ENCODE measurements at places on chromosomes 12 and 14.
A peak's percentile ranks its signal among the peaks of the same experiment; 100 is the strongest.

DNA sequence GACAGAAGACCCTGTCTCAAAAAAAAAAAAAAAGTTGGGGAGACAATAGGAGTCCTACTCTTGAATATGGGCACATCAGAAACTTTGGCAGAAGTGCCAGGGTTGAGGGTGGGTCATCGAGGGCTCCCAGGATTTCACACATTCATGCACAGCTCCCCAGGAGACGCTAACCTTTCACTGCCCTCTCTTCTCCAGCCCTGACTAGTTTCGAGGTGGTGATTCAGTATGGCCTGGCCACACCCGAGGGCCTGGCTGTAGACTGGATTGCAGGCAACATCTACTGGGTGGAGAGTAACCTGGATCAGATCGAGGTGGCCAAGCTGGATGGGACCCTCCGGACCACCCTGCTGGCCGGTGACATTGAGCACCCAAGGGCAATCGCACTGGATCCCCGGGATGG, 29.4 kb upstream of the LRP1-AS start:
- DNase-seq, result no peak

- no peak for DNase-seq
Observed at GRCh38 chr12:110093631-110094311, 30.4 kb upstream of the IFT81 start.

- peak; percentile 68 for DNase-seq
Observed at GRCh38 chr12:124700810-124701592, 133.6 kb upstream of the NCOR2 start.

DNA sequence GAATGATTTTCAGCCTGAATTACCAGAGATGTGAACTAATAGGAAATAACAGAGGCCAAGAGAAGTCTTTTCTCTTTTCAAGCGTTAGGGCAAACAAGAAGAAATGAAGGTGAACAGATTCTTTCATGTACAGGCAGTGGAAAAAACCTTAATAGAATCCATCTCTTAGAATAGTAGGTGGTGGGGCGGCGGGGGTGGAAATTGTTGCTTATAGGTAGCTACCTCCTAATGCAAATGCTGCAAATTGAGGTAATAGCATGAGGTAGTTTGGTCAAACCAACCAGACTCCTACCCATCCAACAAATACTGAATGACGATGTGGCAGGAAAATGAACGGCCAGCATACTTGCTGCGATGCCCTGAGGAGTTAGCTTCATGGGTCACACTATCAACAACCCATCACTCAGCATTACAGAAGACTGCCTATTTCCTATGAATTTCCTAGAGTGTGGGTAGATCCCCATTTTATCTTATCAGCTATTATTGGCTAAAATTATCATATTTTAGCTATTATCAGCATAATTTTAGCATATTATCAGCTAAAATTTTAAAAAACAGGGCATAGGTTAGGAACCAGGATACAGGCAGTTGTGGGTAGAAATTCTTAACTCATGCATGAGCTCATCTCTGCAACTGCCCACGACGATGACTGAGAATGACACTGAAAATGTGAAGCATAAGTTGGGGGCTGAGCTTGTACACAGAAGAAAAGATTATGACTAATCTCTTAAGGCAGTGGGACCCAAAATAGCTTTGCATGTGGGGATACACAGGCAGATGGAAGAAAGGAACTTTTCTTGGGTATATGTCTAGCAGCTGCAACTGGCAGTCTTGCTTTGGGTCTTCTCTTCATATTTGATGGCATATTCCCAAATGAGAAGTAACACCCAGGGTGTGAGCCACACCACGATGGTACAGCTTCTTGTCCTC, 68.7 kb downstream of the NIN start:
- no peak for DNase-seq

DNA sequence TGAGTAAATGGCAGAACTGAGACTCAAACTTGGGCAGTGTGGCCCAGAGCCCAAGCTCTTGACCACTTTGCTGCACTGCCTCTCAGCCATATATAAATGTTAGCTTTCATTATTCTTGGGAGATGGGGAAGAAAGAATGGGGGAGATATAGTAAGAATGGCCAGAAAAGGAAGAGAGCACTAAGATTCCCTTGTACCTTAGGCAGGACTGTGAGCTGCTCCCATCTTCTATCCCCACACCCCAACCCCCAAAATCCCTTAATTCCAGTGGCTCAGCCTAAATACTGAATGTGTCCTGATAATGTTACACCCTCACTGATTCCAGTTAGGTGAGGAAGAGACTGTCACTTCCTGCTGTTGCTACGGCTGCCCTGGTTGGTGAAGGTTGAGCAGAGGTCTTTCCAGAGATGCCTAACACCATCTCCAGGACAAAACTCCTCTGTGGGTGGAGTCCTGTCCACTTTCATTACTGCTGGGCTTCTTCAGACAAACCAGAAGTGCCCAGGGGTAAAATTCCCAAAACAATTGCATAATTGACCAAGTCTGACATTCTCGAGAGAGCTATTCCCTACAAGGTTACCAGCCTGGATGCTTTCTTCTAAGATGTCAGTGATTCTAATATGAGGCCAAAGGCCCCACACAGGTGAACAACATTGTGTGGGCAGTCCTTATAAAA, 51.8 kb downstream of the GNG2 start:
- DNase-seq, result no peak

DNA sequence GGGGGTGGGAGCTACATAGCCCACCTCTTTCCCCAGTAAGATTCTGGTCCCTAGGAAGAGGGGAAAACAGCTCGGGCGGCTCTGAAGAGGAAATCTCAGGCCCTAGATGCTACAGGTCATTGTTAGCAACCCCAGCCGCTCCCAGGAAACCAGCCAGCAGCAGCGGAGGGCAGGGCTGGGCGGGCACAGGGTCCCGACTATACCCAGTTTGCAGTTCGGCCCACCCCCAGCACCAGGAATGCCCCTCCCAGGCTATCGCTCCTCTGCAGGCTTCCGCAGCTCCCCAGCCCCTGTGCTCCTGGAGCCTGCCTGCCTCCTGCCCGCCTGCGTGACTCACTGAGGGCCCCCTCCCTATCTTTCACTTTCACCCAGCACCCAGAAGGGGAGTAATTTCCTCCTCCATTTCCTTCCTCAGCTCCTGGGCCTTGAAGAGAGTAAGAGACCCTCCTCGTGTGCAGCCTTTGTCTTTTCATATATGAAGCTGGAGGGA, 27.2 kb upstream of the PNMA1 start:
- peak; percentile 75 for DNase-seq

DNA sequence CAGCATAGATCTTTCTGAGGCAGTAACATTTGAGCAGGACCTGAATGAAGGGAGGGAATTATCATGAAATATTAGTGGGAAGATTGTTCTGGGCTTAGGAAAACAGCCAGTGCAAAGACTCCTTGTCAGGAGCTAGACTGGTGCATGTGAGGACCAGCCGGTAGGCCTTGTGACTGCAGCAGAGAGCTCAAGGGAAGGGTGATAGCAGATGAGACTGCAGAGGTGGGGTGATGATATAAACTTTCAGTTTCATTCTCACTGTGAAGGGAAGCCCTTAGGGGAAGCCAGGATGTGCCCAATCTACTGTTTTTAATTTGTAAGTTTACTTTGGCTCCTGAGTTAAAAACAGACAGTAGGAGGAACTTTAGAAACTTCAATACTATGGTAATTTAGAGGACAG, 12.4 kb downstream of the IL22 start:
- no peak for DNase-seq

DNA sequence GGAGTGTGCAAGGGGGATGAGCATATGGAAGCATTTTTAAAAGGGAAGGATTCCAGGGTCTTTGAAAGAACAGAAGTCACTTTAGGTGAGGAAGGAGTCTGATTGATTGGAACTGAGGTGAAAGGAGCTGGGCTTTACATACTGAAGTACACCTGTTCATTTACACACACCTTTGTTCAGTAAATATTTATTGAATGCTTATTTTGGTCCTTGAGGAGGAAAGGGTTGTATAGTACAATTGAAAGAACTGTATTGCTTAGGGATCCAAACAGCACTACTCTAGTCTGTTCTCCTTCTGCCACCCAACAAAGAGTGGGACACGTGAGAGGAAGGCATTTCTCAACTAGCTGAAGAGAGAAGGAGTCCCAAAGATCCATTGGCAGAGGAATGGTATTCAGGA, 63.9 kb downstream of the APAF1 start:
- no peak for DNase-seq

GRCh38 chr14:102949801-102950451, 27.5 kb downstream of the AMN start:
- DNase-seq, result no peak

GRCh38 chr14:24556756-24557155, 19.3 kb downstream of the CTSG start:
- DNase-seq, result no peak

- no peak for DNase-seq
Observed at GRCh38 chr12:46722394-46723185, 103.2 kb downstream of the SLC38A4 start.

- no peak for DNase-seq
Observed at GRCh38 chr12:124218243-124218560, 76.7 kb upstream of the RFLNA start.

GRCh38 chr12:113955109-113955970, 10.8 kb downstream of the RBM19 start:
- DNase-seq, result peak; percentile 63

DNA sequence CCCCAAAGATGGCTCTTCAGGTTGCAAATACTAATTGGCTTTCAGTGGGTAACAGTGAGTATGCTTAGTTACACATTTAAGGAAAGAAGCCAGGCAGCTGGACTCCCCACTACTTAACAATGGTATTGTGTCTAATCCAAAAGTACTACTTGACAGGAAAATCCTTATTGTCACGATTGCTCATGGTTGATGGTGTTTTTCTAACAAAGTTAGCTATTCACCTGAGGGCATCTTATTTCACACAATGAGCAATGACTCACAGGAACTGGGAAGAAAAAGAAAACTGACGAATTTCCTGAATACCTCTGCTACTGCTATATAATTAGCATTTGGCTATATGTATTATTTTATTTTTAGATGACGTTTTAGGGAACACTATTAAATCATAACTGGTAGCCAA, 33.4 kb upstream of the ALG10 start:
- DNase-seq, result no peak

GRCh38 chr14:94793901-94794300, 24.0 kb upstream of the GSC start:
- no peak for DNase-seq

DNA sequence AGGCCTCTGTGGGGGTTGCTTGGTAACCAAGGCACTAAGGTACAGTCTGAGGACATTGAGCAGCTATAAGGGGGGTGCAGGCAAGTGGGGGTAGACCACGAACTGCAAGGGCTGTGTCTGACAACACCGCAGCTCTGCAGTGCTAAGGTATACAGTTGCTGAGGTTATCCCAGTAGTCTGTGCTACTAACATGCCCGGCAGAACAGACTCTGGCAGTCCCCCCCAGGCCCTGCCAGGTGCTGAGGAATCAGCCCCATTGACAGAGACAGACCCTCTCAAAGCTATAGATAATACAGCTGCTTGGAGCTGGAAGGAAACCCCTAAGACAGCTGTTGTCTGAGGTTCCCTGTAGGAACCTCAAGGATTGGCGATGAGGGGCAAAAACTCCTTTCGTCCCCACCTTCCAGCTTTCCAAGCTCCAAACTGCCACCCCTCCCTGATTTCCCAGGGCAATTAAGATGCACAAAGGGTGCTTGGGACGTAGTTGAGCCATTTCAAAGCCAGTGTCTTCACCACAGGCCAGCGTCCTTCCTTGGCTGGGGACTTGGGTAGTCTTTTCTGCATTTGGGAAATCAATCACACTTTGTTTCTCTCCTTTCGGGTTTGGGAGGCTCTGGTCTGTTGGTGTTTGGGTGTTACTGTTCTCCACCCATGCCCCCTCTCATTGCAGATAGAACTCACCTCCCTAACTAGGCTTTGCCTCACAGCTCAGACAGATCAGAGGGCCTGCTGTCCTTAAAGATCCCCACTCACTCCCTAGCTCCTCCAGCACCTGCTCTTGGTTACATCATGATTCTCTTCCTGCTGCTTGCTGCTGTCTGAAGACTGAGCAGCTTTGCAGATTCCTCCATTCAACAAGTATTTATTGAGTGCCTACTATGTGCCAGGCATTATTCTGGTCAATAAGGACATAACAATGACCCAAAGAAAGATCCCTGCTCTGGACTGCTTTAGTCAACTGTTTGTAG, 2.0 kb upstream of the MYH7 start:
- DNase-seq, result no peak

- DNase-seq, result no peak
Observed at GRCh38 chr12:6390084-6390799, 6.3 kb downstream of the LTBR start.
